ENCODE measurements at places on chromosomes 2 and 18.
A peak's percentile ranks its signal among the peaks of the same experiment; 100 is the strongest.

- DNase-seq = no peak
Observed at GRCh38 chr2:160375037-160375436, 118.6 kb downstream of the RBMS1 start.

GRCh38 chr2:134623796-134624195, 95.0 kb downstream of the TMEM163 start:
- DNase-seq = no peak

- DNase-seq = peak; percentile 59
Observed at GRCh38 chr18:49094979-49095632, 144.3 kb upstream of the SMAD7 start.

- no peak for DNase-seq
Observed at GRCh38 chr2:180709392-180710145, 270.8 kb upstream of the UBE2E3 start.

DNA sequence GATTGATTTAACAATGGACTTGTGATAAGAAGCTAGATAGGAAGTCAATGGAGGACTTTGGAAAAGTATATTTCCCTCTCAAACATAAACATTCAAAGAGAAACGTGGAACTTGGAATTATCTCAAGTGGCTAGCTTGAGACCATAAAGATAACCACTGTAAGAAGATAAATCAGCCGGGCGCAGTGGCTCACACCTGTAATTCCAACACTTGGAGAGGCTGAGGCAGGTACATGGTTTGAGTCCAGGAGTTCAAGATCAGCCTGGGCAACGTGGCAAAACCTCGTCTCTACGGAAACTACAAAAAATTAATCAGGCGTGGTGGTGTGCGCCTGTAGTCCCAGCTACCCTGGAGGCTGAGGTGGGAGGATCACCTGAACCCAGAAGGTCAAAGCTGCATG, 405.9 kb upstream of the ACVR2A start:
- DNase-seq = no peak

GRCh38 chr18:45689396-45689795, 34.6 kb upstream of the SLC14A1 start:
- peak; percentile 89 for DNase-seq

DNA sequence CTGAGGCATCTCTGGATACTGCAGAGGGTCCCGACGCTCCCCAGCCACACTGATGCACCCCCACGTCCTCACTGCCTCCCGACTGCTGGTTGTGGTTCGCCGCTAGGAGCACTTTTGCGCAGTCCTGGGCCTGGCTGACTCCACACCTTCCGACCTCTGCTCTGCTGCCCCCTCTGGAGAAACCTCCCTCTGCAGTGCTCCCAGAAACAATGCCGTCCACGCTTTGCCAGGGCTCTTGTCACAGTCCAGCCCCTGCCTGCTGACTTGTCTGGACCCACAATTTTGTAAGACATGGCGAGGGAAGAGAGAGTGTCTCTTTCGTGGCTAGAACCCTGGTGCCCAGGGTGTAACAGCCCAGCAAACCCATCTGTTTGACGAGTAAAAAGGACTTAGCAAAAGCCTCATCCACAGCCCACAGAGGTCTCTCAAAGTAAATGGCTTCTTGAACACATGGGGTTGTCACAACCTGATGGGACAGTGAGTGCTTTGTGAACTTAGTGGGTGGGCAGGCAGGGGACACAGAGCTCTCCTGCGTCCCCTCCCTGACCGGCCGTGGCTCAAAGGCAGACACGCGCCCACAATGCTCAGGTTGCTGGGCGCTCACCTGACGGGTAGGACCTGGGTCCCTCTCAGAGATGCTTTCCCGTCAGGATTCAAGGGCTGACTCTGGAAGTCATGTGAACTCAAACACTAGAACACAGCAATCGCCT, 4.0 kb downstream of the COPS9 start:
- no peak for DNase-seq

GRCh38 chr2:38138419-38138818, 62.5 kb upstream of the CYP1B1 start:
- DNase-seq = no peak

- DNase-seq = peak; percentile 20
Observed at GRCh38 chr2:54595999-54596902, 127.2 kb upstream of the EML6 start.

DNA sequence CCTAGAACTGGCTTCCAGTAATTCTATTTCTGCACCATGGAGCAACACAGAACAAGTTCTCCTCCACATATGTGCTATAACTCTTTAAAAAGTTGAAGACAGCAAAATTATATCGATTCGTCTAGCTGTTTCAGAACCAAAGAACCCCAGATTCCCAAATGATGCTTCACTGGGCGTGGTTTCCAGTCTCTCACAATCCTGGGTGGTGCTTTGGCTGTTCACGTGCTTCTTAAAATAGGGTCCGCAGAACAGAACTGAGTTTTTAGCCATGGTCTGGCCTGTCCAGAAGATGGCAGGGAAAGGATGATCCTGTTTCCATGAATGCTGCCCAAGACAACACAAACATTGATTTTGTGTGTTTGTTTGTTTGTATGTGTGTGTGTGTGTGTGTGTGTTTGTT, 37.6 kb upstream of the PARD3B start:
- no peak for DNase-seq

GRCh38 chr2:157685572-157685971, 56.9 kb upstream of the ACVR1C start:
- no peak for DNase-seq

DNA sequence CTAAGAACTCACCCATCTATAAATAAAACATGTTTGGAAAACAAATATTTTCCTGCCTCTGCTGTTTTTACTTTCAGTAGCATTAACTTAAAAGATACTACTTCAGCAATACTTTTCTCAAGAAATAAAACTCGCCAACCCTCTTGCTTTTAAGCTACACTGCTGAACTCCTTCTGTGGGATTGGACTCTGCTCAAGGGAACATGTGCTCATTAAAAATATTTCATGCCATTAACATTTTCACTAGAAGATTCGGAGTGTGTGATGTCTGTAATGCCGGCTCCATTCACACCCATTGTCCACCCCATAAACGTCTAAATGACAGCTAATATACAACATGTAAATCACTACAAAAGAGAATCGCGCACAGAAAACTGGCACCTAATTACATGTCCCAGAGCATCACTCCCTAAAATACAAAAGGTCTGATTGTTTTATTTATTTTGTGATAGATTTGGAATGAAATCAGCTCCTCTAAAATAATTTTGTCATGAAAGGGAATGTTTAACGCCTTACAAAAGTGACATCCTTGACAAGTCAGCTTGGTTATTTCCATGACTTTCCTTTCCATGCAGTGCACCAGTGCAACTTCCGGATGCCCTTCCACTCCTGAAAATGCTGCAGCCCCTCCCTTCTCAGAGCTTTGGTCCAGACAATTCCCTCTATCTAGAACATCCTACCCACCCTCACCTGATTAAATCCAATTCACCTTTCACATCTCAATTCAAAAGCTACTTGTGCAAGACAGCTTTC, 73.1 kb downstream of the ANKRD44 start:
- no peak for DNase-seq

Data from NCI-H69 (cell line).